ENCODE measurements at places on chromosomes 5 and 9. TPM values are rescaled to one million over a fixed set of nuclear protein-coding genes. Genes with fewer than 3 reads are reported as not detected.

FAM193B gene
- 7.5 TPM for total RNA-seq

ANKRD31 gene
- 0.33 TPM for total RNA-seq

DNA sequence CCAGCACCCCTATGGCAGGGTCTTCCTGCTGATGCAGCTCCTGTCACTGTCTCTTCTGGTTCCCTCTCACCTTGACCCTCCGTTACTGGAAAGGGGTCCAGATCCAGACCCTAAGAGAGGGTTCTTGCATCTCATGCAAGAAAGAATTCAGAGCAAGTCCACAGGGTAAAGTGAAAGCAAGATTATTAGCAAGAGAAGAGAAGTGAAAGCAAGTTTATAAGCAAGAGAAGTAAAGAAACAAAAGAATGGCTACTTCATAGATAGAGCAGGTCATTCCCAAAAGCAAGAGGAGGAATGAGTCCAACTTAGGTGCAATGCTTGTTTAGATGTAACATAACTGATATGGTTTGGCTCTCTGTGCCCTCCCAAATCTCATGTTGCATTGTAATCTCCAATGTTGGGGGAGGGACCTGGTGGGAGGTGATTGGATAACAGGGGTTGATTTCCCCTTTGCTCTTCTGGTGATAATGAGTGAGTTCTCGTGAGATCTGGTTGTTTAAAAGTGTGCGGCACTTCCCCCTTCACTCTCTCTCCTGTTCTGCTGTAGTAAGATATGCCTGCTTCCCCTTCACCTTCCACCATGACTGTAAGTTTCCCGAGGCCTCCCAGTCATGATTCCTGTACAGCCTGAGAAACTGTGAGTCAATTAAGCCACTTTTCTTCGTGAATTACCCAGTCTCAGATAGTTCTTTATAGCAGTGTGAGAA, 183.3 kb downstream of the MED10 start:
- no peak for DNase-seq

IRX4 gene
- not detected for total RNA-seq

TLR4 gene
- 6.7 TPM for total RNA-seq

All from H4 (cell line).